Motor neuron (in vitro differentiated cells): ENCODE measurements at places on chromosomes 2 and 18.

- ATAC-seq: no peak
Observed at GRCh38 chr2:223464071-223464470, 138.1 kb downstream of the SCG2 start.

DNA sequence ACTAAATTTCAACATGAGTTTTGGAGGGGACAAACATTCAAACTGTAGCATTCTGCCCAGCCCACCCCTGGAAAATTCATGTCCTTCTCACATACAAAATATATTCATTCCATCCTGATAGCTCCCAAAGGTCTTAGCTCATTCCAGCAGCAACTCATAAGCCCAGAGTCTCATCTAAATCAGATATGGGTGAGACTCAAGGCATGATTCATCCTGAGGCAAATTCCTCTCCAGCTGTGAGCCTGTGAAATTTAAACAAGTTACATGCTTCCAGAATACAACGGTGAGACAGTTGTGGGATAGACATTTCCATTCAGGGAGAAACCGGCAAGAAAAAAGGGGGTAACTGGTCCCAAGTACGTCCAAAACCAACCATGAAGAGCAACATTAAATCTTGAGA, 43.5 kb upstream of the FAHD2A start:
- peak; percentile 77 for ATAC-seq

GRCh38 chr18:32258558-32259204, 68.8 kb downstream of the MEP1B start:
- ATAC-seq: no peak

GRCh38 chr2:173101687-173102086, 26.0 kb downstream of the MAP3K20 start:
- no peak for ATAC-seq

GRCh38 chr2:11786592-11786991, 40.2 kb downstream of the LPIN1 start:
- ATAC-seq: no peak

DNA sequence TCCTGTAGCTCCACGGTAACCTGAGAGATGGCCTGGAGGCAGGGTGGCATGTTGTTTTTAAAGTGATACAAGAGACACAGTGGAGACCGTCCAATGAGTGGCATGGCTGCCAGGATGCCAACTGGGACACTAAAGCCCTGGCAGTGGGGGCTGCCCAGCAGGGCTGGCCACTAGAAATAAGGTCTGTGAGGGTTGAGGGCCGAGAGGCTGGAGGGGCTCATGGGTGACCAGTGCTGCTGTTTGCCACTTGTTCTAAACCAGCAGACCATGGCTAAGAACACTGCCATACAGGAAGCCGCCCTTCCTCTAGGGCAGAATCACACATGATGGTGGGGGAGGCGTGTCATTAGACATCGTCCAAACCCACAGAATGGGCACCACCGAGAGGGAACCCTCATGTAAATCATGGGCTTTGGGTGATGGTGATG, 71.9 kb downstream of the ALPK2 start:
- no peak for ATAC-seq

- ATAC-seq: no peak
Observed at GRCh38 chr2:205197468-205198139, 484.7 kb upstream of the NRP2 start.

- ATAC-seq: no peak
Observed at GRCh38 chr2:174012347-174013314, 47.5 kb upstream of the SP3 start.

- ATAC-seq: no peak
Observed at GRCh38 chr2:163692081-163692480, 43.7 kb downstream of the FIGN start.
